Naive thymus-derived CD8-positive, alpha-beta T cell (primary cell): ENCODE measurements at places on chromosomes 5 and 9. TPM values are rescaled to one million over a fixed set of nuclear protein-coding genes. Genes with fewer than 3 reads are reported as not detected.

Gene ADCY2
- not detected for total RNA-seq

Gene RAB14
- 62.3 TPM for total RNA-seq

Gene IFNA14
- total RNA-seq, result not detected

Gene ECSCR
- not detected for total RNA-seq
